Neural progenitor cell (in vitro differentiated cells): ENCODE measurements at places on chromosomes 2 and 18.

- DNase-seq: no peak
Observed at GRCh38 chr2:46327627-46328026, 30.4 kb downstream of the EPAS1 start.

DNA sequence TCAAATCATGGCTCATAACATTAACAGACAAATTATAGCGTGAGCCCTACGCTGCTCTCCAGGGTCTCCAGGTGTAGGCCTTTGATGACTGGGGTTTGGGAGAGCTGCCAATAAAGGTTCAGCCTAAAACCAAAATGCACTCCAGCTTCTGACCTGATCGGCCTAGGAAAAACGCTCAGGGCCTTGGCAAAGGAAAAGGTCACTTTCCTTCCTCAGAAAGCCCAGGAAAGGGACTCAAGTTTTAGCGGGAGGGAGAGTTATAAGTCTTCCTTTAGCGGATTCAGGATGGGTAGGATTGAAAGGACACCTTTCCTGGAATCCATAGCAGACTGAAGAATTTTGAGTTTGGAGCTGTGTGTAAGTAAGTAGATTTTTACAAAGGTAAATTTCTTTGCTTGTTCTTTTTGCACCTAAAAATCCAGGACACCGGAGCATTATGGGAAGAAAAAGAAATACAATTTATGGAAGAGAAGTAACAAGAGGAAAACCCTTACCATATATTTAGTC is 8.8 kb downstream of the EVX2 start:
- DNase-seq: no peak

- DNase-seq: no peak
Observed at GRCh38 chr2:223865124-223865523, 27.7 kb upstream of the AP1S3 start.

DNA sequence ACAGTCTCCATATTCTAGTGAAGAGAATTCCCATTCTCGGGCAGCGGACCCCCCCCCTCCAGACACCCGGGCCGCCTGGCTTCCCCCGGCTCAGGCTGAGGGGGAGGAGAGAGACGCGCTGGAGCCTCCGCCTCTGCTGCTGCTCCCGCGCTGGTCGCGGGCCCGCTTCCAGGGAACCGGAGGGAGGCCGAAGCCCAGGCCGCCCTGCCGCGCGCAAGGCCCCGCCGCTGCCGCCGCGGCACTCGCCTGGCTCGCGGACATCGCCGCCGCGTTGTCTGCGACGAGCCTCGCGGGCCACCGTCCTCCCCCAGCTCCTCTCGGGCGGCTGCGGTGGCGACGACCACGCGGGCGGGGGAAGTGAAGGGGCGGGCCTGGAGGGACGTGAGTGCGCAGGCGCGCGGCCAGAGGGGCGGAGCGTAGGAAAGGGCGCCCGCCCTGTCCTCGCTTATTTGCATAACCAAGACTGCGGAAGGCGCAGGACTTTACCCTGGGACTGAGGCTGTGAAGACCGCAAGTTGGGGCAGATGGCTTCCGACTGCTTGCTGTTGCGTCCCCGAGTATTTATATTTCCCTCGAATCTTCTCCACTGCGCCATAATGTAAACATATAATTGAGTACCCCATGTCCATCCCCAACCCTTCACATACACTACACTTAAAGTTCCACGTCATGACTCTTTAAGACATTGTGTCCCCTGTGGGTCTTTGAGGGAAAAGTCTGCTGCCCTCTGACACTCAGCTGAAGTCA is at the start of gene ARL5A:
TSS of gene ARL5A (minus strand) at position 279 of the 747 bp plus-strand sequence. CDS start at position 34, 245 bp downstream.
- peak; percentile 96 for DNase-seq

DNA sequence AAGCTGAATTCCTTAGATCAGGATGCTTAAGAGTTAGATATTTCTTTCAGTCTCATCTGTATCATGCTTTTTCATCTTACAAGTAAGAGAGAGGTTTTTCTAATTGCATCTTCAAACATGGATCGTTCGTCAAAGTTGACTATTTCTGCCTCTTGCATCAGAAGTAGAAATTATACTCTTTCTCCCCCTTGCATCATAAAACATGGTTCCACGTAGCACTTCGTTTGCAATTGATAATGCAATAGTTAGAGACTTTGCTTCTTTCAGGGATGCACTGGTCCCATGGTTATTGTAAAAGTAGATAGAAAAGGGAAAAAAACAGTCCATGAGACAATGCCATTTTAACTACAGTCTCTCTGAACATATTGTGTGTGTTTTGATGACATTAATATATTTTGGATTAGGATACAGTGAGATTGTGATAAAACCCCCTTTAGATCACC is 75.1 kb upstream of the PARD3B start:
- DNase-seq: no peak

DNA sequence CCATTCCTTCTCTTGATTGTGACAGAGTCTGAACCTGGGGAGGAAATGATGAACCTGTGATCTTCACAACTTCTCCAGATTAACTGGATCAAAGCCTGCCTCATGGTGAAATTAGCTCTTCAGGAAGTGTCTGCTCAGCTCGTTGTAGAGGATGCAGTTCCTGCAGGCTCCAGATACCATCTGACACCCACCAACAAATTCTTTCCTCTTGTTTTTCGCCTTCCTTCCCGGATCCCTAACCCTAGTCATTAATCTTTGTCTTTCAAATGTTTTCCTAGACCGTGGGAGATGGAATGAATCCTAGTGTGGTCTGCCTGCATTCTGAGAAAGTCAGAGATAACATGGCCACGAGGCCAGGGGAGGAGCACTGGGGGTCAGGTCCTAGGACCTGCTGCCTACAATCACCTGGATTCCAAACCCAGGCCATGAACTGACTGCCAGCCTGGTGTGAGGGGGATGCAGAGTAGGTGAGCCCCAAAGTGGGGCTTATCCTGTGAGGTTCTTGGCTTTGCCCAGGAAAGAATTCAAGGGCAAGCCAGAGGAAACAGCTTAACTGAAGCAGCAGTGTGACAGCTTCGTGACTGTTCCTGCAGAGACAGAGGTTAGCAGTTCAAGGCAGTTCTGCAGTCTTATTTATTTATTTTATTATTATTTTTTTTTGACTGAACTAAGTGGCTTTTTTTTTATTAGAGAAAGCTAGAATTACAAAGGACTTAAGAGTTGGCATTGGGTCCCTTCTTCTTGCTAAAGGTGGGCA is 67.8 kb downstream of the DIPK1C start:
- DNase-seq: no peak

DNA sequence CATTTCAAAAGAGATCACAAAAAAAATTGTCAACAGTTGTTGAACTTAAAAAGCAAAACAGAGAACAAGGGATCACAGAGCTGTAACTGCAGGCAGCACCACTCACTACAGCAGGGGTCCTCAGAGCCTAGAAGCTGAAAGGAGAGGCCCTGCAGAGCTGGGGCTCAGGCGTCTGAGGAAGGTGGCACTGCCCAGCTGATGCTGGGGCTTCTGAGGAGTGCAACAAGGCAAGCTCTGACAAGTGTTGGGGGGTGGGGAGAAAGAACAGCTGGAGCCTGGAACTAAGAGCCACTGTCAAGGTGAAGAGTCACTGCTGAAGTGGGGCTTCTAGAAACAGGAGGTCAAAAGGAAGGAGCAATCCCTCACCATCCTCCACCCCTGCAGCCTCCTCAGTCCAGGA is 46.2 kb downstream of the FTCDNL1 start:
- peak; percentile 36 for DNase-seq

DNA sequence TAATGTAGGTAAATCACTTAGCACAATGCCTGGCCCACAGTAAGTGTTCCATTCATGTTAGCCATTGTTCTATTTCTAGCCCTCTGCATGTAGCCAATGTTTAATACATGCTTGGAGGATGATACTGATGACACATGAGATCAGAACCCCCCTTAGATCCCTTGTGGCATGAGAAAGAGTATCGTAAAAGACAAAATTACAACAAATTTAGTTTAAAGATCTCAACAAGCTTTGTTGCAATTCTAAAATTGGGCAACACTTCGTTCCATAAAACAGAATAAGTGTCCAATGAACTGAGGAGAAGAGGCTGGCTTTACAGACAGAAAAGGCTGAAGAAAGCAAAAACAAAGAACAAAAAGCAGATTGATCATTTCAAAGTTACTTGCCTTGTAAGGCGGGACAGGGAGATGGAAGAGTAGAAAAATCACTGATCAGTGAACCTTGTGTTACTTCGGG is 148.7 kb upstream of the SLC1A4 start:
- DNase-seq: no peak

DNA sequence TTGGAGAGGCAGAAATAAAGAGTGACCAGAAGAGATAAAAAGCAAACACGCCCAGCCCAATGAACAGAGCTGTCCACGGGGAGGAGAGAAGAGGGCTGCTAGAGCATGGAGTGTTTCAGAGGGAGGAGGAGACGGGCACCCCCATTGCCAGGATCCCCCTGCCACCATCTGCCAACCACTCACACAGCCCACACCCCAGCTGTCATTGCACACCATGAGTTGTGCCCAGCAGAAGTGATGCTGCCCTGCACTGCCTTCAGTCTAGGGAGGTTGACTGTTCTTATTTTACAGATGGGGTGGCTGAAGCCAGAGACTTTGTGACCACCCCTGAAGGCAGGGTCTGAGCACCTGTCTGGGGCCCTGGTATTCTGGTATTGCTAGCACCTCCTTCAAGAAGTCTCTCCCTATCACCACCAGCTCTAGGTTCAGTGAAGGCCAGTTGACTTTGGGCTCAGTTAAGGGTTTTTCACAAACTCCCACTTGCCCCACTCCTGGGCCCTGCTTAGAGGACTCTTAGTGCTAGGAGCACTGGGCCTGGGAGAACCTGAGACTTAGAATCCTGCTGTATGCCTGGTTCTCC is 2.4 kb downstream of the FABP1 start:
- no peak for DNase-seq

DNA sequence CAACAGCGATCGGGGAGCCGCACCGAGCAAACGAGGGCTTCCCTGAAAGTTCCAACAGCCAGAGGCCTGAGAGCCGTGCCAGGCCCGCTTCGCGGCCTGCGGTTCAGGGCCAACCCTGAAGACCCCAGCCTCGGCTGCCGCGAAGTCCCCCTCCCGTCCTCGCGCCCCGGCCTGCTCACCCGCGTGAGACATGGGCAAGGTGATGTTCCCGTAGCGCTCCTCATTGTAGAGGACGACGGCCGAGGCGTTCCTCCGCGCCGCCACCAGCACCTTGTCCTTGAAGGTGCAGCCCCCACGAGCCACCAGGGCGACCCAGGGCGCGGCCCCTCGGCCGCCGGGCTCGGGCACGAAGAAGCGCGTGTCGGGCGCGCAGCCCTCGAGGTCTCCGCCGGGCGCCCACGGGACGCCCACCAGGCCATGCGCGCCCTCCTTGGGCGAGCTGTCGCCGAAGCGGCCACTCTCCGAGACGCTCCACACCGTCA is 510 bp downstream of the RNF149 start:
- peak; percentile 54 for DNase-seq

DNA sequence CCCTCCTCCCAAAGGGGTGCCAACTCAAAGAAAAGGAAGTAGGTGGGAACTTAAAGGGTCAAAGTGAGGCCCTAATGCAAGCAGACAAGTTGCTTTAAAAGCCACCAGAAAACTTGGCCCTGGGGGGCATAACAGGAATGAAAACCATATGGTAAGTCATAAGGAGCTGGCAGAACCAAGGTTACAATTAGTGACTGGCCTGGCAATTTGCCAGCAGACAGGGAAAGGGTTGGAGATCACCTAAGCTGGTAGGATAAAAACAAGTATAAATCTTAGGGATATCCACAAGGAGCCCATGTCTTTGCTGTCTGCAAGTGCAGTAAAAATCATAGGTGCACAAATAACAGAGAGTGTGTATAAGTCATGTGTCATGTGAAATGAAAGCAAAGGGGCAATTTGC is 256.7 kb upstream of the LRRTM4 start:
- DNase-seq: no peak

- no peak for DNase-seq
Observed at GRCh38 chr2:144747571-144747970, 227.7 kb upstream of the ZEB2 start.
